ENCODE measurements at places on chromosomes 2 and 18.

DNA sequence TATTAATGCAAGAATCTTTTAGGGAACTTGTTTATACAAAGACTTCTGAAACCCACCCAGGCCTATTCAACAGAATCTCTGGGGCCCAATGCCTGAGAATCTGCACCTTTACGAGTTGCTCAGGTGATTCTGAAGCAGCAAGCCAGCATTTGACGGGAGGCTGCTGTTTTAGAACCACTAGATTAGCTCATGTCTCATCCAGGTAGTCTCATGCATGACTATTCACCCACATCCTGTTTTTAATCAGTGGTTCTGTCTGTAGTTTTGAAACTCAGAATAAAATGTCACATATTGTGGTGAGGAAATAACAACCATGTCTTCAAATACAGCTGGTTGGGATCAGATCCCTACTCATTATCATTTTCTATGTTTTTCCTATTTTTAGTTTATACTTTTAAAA lies 39.5 kb downstream of the CYTIP start:
- DNase-seq, result no peak

DNA sequence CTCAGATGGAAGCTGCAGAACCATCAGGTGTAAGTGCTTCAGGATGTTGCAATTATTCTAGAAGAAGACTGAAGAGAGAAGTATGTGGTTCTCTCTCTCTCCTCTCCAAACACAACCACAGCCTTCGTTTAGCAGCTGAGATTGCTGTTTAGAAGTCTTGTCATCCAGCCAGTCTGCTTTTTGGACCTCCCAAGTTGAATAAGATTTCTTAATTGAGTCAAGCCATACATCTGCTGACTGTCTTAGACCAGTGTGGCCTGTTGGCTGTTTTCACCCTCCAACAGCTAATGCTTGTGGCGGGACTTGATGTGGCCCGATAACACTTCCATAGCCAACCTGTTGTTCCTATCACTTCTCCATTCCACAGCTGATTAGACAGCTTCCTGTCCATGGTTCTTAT lies 91.3 kb upstream of the TMEM17 start:
- DNase-seq, result no peak

GRCh38 chr2:85585781-85586105 lies 1.5 kb downstream of the VAMP5 start:
- DNase-seq, result no peak

GRCh38 chr2:127347734-127348392 lies 39.9 kb downstream of the MAP3K2 start:
- no peak for DNase-seq

DNA sequence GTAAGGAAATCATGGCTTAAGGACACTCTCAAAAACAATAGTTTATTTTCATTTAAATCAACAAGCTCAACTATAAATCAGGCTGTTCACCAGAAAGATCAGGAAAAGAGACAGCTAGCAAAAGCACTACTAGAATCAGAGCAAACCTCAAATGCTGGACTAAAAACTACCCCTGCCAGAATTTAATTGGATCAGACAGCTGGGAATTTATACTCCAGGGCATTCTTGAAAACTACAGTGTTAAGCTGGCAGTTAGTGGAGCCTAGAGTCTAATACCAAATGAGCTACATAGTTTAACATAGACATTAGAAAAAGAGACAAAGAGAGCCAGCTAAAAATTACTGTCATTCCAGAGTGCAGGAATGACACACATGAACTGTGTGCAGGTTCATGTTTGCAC lies 1016.4 kb upstream of the CRIM1 start:
- no peak for DNase-seq

DNA sequence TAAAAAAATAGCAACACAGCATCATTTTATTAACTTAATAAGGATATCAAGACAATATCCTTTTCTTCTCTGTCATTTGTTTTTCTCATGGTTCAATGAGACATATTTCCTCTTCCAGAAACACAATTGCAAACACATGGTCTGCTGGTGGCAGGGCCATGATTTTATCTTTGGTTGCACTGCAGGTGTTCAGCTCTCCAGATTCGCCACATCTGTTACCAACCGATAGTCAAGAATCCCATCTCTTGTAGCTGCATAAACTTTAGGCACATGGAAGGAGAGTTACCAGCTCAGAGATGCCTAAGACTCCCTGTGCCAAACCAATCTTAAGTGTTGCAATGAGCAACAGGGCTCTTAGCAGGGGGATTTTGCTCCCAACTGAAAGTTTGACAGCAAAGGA lies 1303.2 kb upstream of the CELF4 start:
- no peak for DNase-seq

DNA sequence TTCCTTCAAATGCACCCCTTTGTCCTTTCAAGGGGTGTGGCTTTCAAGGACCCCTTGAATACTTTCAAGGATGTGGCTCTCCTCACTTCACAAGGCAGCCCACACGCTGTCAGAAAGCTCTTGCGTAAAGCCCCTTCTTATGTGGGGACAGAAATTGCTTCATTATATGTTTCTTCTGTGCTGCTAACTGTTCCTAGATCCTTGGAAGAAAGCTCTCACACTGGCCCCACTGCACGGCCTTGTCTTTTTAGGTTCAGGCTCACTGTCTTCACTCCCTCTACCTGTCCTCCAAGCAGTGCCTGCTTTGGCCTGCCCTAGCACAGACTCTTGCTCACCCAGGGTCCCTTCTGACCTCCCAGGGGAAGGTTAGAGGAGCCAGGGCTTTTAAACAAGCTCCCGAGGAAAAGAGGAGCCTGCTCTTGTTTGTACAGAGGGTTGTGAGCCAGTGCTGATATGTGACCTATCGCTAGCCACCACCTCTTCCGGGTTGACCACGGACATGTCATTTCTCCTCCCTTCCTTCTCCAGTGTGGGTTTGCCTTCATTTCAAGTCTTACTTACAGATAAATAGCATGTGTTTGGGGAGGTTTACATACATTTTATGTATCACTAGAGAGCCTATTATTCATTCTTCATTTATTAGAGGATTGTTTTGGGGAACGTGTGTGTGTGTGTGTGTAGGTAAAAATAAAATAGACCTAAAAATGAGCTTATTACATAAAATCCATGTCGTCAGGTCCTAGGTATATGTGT lies 94.7 kb downstream of the RTN4 start:
- DNase-seq, result no peak

DNA sequence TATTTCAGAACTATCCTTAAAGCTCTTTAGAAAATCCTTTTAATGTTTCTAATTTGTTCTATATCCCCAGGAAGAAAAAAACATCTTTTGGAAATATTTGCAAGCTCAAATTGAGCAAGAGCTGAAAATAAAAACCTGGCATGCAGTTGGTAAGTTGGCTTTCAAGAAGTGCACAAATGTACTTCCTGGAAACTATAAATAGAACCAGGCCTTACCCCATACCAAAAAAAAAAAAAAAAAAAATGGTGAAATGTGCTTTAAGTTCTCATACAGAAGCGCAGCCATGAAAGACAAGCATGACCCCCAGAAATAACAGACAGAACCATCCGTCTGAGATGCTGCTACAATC lies 178.5 kb downstream of the HDAC4 start:
- DNase-seq, result no peak

DNA sequence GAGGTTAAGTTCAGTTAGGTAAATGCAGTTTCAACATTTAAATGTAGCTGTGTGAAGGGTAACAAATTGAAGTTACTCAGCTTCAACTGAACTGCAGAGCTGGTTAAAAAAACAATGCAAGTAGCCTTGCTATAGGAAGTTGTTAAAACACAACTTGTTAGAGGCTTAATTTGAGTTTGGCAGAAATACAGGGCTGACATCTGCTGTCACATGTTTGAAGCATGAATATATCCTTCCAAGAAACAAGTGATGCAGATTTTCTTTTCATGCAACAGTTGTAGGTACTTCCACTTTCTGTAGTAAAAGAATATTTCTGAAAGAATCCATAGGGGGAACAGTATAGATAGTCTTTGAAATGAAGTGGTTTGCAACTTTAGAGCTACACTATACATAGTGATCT lies 208.7 kb upstream of the RASGRP3 start:
- DNase-seq, result no peak

- DNase-seq, result no peak
Observed at GRCh38 chr2:44651974-44652373, 289.5 kb upstream of the SIX3 start.

GRCh38 chr2:47014564-47015051 lies 99.0 kb upstream of the MCFD2 start:
- no peak for DNase-seq
